ENCODE measurements at places on chromosomes 11 and 22. TPM values are rescaled to one million over a fixed set of nuclear protein-coding genes. Genes with fewer than 3 reads are reported as not detected.

GRCh38 chr11:112889446-112889845 is 71.8 kb upstream of the NCAM1 start:
- no peak for DNase-seq

GRCh38 chr11:10770626-10771254 is 19.7 kb downstream of the CTR9 start:
- peak; percentile 20 for DNase-seq

BLID gene
- 5.2 TPM for total RNA-seq

LGALS12 gene
- not detected for total RNA-seq

TRIM29 gene
- 341 TPM for total RNA-seq
